ENCODE measurements at places on chromosomes 16 and 17.

DNA sequence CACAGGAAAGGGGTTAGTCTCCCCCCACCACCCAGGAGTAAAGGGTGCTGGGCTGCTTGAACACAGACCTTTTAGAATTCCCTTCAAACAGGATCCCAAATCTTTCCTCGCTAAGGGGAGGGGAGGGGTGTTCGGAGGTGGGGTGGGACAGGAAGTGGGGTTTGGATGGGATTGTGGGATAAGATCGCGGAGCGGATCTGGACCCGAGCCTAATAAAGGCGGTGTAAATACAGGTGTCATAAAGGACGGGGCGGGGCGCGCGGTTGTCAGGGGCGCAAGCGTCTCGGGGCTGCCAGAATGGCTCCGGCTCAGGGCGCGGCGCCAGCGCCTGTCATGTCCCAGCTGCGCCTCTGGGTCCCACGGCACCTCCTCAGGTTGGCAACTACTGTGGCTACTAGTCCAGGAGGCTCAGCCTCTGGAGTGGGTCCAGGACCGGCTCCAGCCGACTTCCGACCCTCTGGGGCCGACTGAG lies 59.8 kb upstream of the FBXO47 start:
- no peaks in the 10 kb centered on the region for H3K27me3 ChIP-seq
- peak overlapping the region; percentile 51 for H3K4me3 ChIP-seq
- peak; percentile 42 for DNase-seq
- H3K27ac ChIP-seq, result no peak overlapping the region

- no peak overlapping the region for H3K27ac ChIP-seq
- H3K27me3 ChIP-seq, result peaks cover 12% of the 10 kb centered on the region
- no peak for DNase-seq
- H3K4me1 ChIP-seq, result peaks cover 12% of the 10 kb centered on the region
Observed at GRCh38 chr16:50024207-50024606, 818 bp upstream of the CNEP1R1 start.

DNA sequence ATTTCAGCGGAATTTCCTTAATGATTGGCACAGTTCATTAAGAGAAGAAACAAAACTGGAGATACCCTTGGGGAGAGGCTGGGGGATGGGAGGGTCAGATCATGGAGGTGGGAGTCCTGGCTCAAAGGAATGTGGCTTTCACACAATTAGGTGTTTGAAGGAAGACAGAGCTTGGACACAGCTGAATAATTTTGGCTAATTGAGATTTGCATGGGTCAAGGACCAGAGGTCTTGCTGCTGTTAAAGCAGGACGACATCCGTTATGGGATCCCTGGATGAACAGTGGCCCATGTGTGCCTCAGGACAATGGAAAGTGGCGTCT lies 160.3 kb downstream of the HS3ST3B1 start:
- no peaks in the 10 kb centered on the region for H3K4me1 ChIP-seq
- H3K4me3 ChIP-seq, result no peak overlapping the region
- no peak overlapping the region for H3K27ac ChIP-seq
- DNase-seq, result no peak

DNA sequence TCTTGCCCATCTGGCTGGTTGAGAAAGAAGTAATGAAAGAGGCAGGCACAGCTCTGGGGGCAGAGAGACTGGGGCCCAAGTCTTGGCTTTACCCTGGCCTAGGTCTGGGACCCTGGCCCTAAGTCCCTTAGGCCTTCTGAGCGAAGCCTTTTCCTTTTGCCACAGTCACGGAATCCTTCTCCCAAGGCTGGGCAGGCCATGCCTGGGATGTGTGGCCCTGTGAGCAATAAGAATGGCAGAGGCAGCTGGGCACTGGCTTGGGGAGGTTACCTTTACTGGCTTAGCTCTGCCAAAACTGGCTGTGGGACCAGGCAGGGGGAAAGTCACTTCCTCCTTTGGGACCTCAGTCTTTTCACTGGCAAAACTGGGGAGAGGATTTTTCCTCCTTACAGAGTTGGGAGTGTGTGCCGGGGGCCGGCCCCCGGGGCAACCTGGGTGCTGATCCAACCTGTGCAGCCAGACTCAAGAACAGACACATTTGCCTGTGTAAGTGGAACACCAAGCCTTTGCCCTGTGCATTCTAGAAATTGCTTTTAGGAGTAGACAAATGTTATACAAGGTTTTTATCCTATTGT lies 12.9 kb downstream of the FOXF1 start:
- no peaks in the 10 kb centered on the region for H3K36me3 ChIP-seq
- no peak overlapping the region for H3K4me3 ChIP-seq
- no peak overlapping the region for H3K27ac ChIP-seq
- peaks cover 64% of the 10 kb centered on the region for H3K27me3 ChIP-seq
- no peaks in the 10 kb centered on the region for H3K4me1 ChIP-seq

- DNase-seq, result peak; percentile 84
- H3K36me3 ChIP-seq, result peaks cover 4% of the 10 kb centered on the region
Observed at GRCh38 chr17:40022961-40023541, 7.8 kb downstream of the CSF3 start.

- no peak for DNase-seq
- no peaks in the 10 kb centered on the region for H3K36me3 ChIP-seq
- H3K4me1 ChIP-seq, result peaks cover 25% of the 10 kb centered on the region
- no peaks in the 10 kb centered on the region for H3K27me3 ChIP-seq
Observed at GRCh38 chr17:81517339-81518112, 4.9 kb upstream of the ACTG1 start.

- H3K36me3 ChIP-seq, result no peaks in the 10 kb centered on the region
- no peak for DNase-seq
- H3K4me3 ChIP-seq, result no peak overlapping the region
Observed at GRCh38 chr16:86035906-86036305, 136.9 kb downstream of the IRF8 start.

Data from PC-9 (cell line).